ENCODE measurements at places on chromosomes 12 and 14. TPM values are rescaled to one million over a fixed set of nuclear protein-coding genes. Genes with fewer than 3 reads are reported as not detected.

DNA sequence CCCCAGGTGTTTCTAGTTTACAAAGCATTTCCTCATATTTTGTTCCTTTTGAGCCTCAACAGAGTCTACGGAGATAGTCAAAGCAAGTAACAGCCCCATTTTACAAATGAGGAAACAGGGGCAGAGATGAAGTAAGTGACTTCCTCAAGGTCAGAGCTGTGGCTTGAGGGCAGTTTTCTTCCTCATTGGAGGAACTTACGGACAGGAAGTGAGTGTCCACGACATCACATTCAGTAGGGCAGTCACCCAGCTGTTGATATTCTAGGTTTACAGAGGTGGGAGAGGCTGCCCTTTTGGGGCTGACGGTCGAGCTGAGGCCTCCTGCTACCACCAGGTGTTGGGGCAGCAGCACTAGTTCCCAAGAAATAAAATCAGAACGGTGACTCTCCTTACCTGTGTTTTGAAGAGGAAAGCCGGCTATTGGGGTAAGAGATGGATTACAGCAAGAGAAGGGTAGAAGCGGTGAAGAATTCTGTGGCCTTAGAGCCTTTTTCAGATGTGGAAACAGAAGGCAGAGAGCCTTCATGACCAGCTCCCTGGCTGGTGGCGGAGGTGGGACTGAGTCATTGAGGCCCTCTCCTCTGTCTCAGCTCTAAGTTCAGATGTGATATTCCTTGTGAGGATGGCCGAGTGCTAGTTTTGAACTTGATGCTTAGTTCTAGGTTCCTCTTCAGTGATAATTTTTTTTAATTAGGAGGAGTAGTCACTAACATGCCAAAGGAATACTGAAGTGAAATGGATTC is 41.7 kb downstream of the SUSD6 start:
- H3K4me3 ChIP-seq = peak overlapping the region; percentile 7
- peak overlapping the region; percentile 62 for H3K27ac ChIP-seq
- no peaks in the 10 kb centered on the region for H3K36me3 ChIP-seq
- DNase-seq = peak; percentile 58

- H3K27ac ChIP-seq = no peak overlapping the region
- no peaks in the 10 kb centered on the region for H3K4me1 ChIP-seq
- H3K36me3 ChIP-seq = no peaks in the 10 kb centered on the region
- H3K4me3 ChIP-seq = no peak overlapping the region
These were observed 35.4 kb downstream of the TESPA1 start for GRCh38 chr12:54949073-54949711.

- no peaks in the 10 kb centered on the region for H3K27me3 ChIP-seq
- H3K27ac ChIP-seq = no peak overlapping the region
These were observed 47.4 kb upstream of the ABCC9 start for GRCh38 chr12:21988619-21989018.

GRCh38 chr12:76410371-76410770 is 62.2 kb upstream of the BBS10 start:
- H3K4me3 ChIP-seq = no peak overlapping the region
- no peaks in the 10 kb centered on the region for H3K36me3 ChIP-seq
- H3K27ac ChIP-seq = no peak overlapping the region
- H3K27me3 ChIP-seq = no peaks in the 10 kb centered on the region

CCDC175 gene
- 0.32 TPM for total RNA-seq

All from colonic mucosa (tissue), 4 donors.